Effector memory CD4-positive, alpha-beta T cell (primary cell): ENCODE measurements at places on chromosomes 3 and 15.

DNA sequence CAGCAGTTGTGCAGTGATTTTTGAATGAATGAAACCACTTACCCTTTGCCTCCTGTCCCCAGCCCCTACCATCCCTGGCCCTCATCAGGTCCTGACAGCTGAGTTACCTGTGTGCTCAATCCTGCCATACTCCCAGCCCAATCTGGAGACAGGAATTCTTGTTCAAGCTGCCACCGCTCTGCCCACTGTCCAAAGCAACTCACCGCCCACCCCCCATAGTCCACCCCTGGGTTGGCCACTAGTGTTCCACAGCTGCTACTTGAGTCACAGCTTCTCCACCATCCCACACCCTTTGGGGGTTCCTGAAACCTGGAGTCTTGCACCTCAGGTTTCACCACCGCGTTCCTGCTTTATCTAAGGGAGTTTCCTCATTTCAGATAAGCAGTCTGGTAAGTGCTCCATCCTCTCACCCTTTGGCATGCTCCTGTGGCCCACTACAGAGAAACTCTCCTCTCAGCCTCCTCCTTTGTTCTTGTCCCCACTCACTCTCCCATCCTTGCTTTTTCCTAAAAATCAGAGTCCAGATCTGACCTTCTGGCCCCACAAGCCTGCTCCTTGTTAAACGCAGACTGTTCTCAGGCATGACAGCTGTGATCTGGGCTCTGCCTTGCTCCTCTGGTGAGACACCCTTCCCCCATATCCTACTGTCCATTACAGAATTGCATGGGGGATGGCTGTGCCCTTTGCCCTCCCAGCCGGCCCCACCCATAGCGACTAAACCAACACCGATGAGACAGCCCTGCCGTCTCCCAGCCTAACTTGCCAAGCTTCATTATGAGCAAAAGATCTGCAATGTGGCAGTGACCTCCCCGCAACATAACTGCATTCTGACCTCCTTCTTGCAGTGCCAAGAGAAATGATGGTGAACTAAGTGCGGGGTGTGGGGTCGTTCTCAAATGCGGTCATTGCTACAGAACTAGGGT, 50.0 kb downstream of the CYP19A1 start:
- H3K27me3 ChIP-seq: no peaks in the 10 kb centered on the region
- no peak for DNase-seq
- no peak overlapping the region for H3K4me3 ChIP-seq

DNA sequence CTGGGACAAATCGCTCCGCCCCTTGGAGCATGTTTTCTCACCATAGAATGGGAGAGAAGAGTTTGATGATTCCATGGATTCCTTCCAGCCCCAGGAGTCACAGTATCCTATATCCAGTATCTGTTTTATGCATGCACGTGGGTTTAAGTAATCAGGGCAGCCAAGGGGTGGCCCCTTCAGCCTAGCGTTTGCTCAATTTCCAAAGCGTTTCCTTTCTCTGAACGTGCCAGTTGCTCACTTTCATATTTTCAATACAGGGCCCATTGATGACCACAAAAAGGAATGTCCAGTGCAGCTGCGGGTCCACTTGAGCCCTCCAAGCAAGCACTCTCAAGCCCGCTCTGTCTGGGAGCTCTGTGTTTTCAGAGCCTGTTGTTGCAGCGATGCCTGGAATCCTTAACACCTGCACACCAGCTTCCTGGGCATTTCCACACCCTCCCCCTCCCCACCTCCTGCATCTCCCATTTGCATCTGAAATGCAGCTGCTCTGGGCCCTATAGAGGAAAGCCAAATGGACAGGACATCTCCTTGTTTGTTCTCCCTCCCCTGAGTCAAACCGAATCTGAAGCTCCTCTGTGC, 164.3 kb upstream of the LPP start:
- no peaks in the 10 kb centered on the region for H3K27me3 ChIP-seq
- no peak for DNase-seq
- H3K4me3 ChIP-seq: no peak overlapping the region

GRCh38 chr15:27254055-27254454, 283.1 kb downstream of the GABRG3 start:
- H3K27ac ChIP-seq: no peak overlapping the region
- H3K36me3 ChIP-seq: no peaks in the 10 kb centered on the region
- H3K27me3 ChIP-seq: no peaks in the 10 kb centered on the region
- DNase-seq: no peak

DNA sequence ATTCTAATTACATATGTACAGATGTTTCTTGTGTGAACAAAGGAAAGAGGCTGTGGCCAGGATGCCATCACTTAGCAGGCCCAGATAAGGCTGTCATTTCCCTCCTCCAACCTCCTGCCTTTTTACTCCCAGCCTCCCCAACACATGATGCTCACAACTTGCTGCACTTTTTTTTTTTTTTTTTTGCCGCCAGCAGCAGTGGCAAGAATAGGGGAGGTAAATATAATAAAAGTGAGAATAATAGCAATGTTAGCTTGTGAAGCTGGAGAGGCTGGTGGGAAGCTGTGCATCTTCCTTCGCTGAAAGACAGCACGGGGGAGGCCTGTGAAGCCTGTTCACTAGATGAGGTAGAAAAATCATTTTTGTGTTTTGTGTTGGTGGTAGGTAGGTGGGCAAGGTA, 42.5 kb upstream of the MYO5C start:
- H3K27ac ChIP-seq: no peak overlapping the region
- H3K4me1 ChIP-seq: no peaks in the 10 kb centered on the region
- H3K27me3 ChIP-seq: no peaks in the 10 kb centered on the region

- no peak overlapping the region for H3K27ac ChIP-seq
- H3K4me1 ChIP-seq: no peaks in the 10 kb centered on the region
Observed at GRCh38 chr3:128307029-128307633, 153.8 kb downstream of the EEFSEC start.

GRCh38 chr3:150901793-150902192, 3.4 kb downstream of the MINDY4B start:
- H3K27ac ChIP-seq: no peak overlapping the region
- H3K27me3 ChIP-seq: no peaks in the 10 kb centered on the region
- no peaks in the 10 kb centered on the region for H3K36me3 ChIP-seq
- DNase-seq: no peak

DNA sequence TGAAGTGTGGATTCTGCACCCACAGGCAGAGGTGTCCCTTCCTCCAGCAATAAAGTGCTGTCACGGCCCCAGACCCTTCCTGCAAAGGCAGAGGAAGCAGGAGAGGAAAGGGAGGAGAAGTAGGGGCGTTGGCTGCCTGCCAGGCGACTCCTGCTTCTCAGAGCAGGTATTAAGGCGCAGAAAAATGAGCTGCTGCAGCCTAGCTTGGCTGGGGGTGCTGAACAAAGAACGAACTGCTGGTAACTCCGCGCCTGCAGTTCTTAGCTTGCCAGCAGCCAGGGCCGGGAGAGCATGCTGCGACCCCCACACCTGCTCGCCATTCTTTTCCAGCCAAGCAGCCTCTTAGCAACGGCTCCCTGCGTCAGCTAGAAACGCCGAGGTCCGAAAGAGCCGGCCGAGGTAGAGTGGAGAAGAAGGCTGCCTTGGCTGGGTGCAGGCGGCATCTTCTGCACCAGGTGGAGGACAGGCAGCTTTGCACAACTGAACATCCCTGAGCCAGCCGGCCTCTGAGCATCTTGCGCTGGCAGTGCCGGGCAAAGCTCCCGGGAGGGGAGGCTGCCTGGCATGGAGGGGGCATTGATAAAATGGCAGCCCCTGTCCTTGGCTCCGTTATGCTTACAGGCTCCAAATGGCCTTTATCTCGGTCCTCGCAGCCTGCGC, 296.0 kb downstream of the MEX3B start:
- H3K4me1 ChIP-seq: no peaks in the 10 kb centered on the region
- no peaks in the 10 kb centered on the region for H3K36me3 ChIP-seq
- no peaks in the 10 kb centered on the region for H3K27me3 ChIP-seq
- no peak for DNase-seq
- no peak overlapping the region for H3K4me3 ChIP-seq

DNA sequence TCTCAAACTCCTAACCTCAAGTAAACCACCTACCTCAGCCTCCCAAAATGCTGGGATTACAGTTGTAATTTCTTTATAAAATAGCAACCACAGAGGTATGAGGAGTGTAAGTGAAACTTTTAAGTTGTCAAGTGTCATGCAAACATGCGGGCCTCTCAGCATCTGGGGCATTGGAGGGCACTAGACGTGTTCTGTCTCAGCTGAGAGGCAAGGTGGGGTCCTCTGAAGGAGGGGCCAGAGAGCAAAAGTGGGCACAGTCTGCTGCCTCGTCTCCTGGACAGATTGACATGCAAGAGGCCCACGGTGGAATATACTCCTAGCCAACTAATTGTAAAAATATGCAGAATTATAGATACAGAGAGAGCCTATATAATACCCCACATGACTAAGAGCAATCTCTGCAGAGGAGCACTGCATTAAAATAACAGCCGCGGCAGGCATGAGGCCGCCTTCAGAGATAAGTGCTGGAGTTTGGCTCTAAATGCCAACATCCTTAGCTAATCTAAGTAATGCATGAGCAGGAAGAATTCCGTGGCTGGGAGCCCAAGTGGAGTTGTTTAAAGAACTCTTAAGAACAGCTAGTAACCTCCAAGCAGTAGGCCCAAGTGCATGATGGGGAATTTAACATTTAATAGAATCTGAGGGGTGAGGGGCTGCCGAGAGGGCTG, 87.8 kb upstream of the RNU6-1 start:
- H3K4me3 ChIP-seq: no peak overlapping the region
- no peak for DNase-seq
- no peak overlapping the region for H3K27ac ChIP-seq
- H3K4me1 ChIP-seq: no peaks in the 10 kb centered on the region
- no peaks in the 10 kb centered on the region for H3K36me3 ChIP-seq

GRCh38 chr15:53829471-53829870, 70.0 kb upstream of the WDR72 start:
- H3K4me1 ChIP-seq: no peaks in the 10 kb centered on the region
- H3K36me3 ChIP-seq: no peaks in the 10 kb centered on the region
- no peaks in the 10 kb centered on the region for H3K27me3 ChIP-seq
- no peak overlapping the region for H3K27ac ChIP-seq
- no peak for DNase-seq
- H3K4me3 ChIP-seq: no peak overlapping the region

DNA sequence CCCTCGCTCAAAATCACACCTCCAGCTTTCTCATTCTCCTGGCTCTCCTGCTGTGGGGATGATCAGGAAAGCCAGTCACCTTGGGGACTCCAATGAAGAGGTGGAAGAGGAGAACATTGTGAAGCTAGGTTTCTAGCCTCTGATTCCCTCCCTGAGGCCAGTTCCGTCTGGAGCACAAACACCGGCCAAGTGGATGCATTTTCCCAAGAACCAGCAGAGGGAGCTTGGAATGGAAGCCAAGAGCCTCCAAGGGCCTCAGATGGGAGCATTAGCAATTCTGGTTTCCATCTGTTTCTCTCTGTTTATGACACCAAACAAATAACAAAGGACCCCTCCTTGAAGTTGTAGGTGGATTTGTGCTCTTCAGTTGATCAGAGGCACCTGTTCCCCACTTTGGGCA, 40.6 kb upstream of the NMNAT3 start:
- H3K27me3 ChIP-seq: no peaks in the 10 kb centered on the region
- no peak for DNase-seq
- H3K4me1 ChIP-seq: no peaks in the 10 kb centered on the region
- H3K36me3 ChIP-seq: no peaks in the 10 kb centered on the region

- H3K27me3 ChIP-seq: peaks cover 1% of the 10 kb centered on the region
- no peak overlapping the region for H3K27ac ChIP-seq
- no peak for DNase-seq
- H3K4me3 ChIP-seq: no peak overlapping the region
- H3K36me3 ChIP-seq: no peaks in the 10 kb centered on the region
Observed at GRCh38 chr15:59196416-59196815, 10.2 kb upstream of the LDHAL6B start.

GRCh38 chr3:97613139-97613538, 151.4 kb upstream of the ARL6 start:
- no peaks in the 10 kb centered on the region for H3K4me1 ChIP-seq
- H3K36me3 ChIP-seq: no peaks in the 10 kb centered on the region
- no peak overlapping the region for H3K27ac ChIP-seq
- DNase-seq: no peak

DNA sequence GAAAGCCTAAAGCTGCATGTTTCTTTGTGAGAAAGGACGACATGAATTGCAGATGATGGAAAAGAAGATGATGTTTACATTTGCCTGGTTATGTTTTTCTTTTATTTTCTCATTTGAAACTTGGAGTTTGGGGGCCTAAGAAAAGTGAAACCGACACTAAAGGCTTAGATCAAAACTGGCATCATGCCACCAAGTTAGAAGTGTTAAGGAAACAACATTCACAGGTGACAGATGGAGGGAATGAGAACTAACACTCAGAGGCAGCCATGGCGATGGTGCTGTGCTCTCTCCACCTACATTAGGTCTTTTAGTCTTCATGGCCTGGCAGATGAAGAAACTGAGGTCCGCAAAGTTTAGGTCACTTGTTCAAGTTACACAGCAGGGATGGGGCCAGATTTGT, 923.6 kb downstream of the TUSC7 start:
- DNase-seq: no peak
- no peak overlapping the region for H3K4me3 ChIP-seq
- no peaks in the 10 kb centered on the region for H3K36me3 ChIP-seq
- H3K4me1 ChIP-seq: no peaks in the 10 kb centered on the region
- H3K27ac ChIP-seq: no peak overlapping the region
- no peaks in the 10 kb centered on the region for H3K27me3 ChIP-seq

- no peaks in the 10 kb centered on the region for H3K36me3 ChIP-seq
- H3K4me1 ChIP-seq: no peaks in the 10 kb centered on the region
- no peak overlapping the region for H3K4me3 ChIP-seq
- no peak for DNase-seq
- H3K27ac ChIP-seq: no peak overlapping the region
Observed at GRCh38 chr3:135134684-135135075, 339.6 kb downstream of the EPHB1 start.

DNA sequence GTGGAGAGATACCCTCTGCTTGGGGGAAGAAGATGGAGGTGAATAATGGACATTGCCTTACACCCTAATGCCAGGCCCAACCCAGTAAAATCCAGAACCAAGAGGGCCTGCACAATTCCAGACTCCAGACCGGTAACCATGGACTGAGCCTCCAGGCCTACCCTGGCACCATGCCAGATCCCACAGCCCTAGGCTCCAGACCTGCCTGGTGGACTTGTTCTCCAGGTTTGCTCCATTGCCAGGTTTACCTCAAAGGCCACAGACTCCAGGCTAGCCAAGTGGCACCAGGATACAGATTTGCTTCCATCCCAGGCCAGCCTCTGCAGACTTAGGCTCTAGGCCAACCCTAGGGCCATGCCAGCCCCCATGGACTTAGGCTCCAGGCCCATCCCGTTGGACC, 14.0 kb downstream of the PLCH1 start:
- no peaks in the 10 kb centered on the region for H3K36me3 ChIP-seq
- H3K27ac ChIP-seq: no peak overlapping the region
- no peak for DNase-seq
- H3K4me3 ChIP-seq: no peak overlapping the region
- no peaks in the 10 kb centered on the region for H3K4me1 ChIP-seq

DNA sequence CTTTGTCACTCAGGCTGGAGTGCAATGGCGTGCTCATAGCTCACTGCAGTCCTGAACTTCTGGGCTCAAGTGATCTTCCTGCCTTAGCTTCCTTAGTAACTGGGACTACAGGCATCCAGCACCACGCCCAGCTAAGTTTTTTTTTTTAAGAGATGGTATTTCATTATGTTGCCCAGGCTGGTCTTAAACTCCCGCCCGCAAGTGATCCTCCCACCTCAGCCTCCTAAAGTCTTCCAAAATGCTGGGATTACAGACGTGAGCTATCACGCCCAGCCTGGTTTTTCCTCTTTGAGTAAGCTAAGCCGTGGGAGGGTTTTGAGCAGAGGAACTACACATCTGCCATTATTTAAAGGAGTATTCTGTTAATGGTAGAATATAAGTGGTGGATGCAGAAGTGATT, 7.4 kb upstream of the LRRFIP2 start:
- peaks cover 5% of the 10 kb centered on the region for H3K4me1 ChIP-seq
- H3K27me3 ChIP-seq: no peaks in the 10 kb centered on the region
- no peak for DNase-seq
- no peaks in the 10 kb centered on the region for H3K36me3 ChIP-seq
- H3K27ac ChIP-seq: no peak overlapping the region
